Substantia nigra (tissue), 51 donors: ENCODE measurements at places on chromosomes 2 and 18.

GRCh38 chr2:28269019-28269784 lies 123.5 kb upstream of the FOSL2 start:
- DNase-seq = no peak

- DNase-seq = no peak
Observed at GRCh38 chr2:101120124-101120996, 30.8 kb downstream of the TBC1D8 start.

GRCh38 chr18:42330296-42330695 lies 375.3 kb downstream of the PIK3C3 start:
- DNase-seq = no peak

GRCh38 chr2:66582104-66582986 lies 147.4 kb downstream of the MEIS1 start:
- no peak for DNase-seq

GRCh38 chr2:145431181-145431951 lies 911.4 kb upstream of the ZEB2 start:
- DNase-seq = no peak

DNA sequence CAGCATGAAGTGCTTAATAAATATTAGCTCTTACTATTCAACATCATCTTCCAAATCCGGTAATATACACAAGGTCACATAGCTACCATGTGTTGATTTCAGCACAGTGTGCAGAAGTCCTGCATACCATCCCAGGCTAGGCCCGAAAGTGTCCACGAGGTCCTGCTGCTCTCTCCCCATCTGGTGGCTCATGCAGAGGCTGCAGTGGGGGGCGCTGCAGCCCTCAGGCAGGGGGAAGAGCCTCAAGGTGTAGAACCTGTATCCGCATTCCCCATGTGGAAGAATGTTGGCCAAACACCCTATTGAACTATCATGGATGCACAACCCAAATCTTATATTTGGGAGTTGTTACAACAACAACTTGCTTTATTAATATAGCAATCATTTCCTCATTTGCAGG lies 88.5 kb downstream of the ST6GAL2 start:
- DNase-seq = no peak

DNA sequence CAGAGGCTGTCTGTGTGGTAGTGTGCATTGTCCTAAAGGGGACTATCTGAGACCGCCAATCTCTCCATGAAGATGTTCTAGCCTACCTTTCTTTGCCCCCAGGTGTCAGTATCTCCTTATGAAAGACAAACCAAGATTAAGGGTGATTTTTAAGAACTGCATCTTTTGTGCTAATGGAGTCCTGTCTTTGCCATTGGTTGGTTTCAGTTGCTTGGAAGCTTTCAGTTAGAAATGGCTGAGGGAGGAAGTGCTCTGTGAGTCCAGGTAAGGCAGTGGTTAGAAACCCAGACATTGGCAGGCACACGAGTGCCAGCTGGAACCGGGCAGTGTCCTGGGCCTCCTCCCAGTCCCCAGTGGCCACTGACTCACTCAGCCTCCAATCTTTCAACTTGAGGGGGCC lies 111.3 kb downstream of the DOCK10 start:
- DNase-seq = no peak

- DNase-seq = no peak
Observed at GRCh38 chr2:158822193-158822592, 27.1 kb downstream of the DAPL1 start.

- DNase-seq = no peak
Observed at GRCh38 chr2:82837588-82838304, 1621.3 kb downstream of the SUCLG1 start.

DNA sequence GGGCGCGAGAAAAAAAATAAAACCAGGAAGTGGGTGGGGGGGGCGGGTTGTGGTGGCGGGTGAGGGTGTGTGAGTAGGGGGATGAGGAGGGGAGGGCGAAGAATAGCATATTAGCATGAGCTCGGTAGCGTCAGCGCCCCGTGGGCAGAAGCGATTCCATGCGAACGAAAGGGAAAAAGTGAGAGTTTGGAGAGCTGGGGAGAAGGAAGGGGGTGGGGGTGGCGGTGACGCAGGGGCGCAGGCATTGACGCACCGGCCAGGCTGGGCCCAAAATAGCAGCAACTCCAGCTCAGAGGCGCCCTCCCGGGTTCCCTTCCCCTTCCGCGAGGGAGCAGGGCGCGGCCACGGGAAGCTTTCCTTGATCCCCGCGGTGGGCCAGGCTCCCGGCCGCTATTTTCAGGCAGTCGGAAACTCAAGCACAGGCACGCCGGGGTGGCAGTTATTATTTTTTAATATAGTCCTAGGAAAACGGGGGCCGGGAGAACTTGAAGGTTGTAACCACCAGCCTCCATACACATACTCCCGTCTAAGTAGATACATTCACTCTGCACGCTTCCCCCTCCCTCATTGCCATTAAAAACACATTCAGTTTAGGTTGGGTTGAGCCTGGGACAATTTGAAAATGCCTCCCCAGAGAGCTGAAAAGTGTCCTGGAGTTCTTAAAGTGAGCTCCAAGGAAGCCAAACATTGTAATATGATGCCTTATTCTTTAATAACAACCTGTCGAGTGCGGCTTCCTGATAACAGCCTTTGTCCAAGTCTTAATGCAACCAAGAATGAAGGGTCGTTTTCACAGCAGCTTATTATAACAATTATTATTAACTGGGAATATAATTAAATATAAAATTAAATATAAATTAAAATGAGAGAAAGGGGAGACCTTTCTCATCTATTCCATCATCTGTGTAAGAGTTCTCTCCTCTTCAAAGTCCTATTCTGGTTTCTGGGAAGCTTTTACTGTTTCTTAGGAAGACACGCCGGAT lies 2.3 kb upstream of the NR4A2 start:
- peak; percentile 83 for DNase-seq

DNA sequence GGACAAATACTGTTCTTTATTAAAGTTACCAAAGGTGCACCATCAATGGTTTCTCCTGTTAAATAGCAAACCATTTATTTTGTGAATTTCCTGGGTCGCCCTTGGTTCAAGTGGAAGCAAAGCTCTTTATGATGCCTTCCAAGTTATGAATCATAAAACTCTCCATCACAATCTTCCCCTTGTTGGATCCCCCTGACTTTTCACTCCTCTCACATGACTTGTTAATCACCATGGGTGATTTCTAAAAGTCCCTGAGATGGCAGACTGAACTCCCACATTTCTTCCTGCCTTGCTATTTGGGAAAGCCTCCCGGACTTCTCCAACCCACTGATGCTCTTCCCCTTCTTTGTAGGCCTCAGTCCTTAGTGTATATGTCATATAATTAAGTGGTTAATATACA lies 176.0 kb downstream of the THADA start:
- DNase-seq = no peak

GRCh38 chr2:100976645-100977391 lies 25.3 kb upstream of the RPL31 start:
- no peak for DNase-seq

- no peak for DNase-seq
Observed at GRCh38 chr18:61612517-61612916, 279.3 kb downstream of the CDH20 start.

- no peak for DNase-seq
Observed at GRCh38 chr2:6787376-6787775, 78.3 kb downstream of the CMPK2 start.

- no peak for DNase-seq
Observed at GRCh38 chr2:84676295-84676694, 160.0 kb downstream of the DNAH6 start.

GRCh38 chr2:231613331-231613662 lies 20.6 kb downstream of the TEX44 start:
- DNase-seq = no peak

DNA sequence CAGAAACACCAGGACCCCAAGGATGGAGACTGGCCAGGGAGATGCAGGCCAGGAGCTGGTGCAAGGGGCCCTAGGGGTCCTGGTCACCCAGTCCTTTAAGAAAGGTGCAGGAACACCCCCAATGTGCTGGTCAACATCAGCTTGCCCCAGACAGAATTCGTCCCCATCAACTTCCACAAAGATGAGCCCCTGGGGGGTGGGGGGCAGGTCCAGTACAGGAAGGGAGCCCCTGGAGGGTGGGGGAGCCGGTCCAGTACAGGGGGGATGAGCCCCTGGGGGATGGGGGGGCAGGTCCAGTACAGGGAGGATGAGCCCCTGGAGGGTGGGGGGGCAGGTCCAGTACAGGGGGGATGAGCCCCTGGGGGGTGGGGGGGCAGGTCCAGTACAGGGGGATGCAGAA lies 160.7 kb upstream of the SALL3 start:
- no peak for DNase-seq
